ENCODE measurements at places on chromosomes 13 and 19.
A peak's percentile ranks its signal among the peaks of the same experiment; 100 is the strongest.

GRCh38 chr13:94030415-94031119 lies 448.9 kb downstream of the DCT start:
- DNase-seq, result no peak

DNA sequence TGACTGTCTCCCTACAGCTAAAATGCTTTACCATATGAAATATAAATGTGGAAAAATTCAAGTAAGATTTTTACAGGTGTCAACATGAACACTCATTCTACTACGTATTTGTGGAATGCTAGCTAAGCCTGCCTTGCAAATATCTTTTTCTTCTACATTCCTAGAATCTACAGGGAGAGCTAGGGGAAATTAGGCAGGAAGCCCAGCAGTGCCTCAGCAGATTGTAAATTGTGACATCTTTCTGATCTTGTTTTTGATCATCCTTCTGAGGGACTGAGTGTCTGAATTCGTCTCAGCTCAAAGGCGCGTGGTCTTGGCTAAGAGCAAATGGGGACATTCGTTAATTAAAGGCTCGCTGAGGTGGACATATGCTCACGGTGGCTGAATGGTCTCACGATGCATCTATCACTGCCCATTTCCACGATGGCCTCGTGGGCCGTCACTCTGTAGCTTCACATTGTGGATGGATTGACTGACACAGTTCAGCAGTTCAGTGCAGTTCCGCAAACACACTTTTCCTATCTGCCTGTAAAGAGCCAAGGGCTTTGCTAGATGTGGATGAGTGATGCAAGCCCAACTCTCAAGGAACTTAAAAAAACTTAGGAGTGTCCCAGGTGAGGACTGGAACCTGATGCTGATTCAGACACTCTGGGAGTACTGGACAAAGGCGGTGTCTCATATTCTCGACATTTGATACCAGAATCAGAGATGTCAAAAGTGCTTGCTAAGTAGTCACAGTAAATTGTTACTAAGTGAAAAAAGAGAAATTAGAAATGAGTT lies 562.5 kb downstream of the EFNB2 start:
- no peak for DNase-seq

DNA sequence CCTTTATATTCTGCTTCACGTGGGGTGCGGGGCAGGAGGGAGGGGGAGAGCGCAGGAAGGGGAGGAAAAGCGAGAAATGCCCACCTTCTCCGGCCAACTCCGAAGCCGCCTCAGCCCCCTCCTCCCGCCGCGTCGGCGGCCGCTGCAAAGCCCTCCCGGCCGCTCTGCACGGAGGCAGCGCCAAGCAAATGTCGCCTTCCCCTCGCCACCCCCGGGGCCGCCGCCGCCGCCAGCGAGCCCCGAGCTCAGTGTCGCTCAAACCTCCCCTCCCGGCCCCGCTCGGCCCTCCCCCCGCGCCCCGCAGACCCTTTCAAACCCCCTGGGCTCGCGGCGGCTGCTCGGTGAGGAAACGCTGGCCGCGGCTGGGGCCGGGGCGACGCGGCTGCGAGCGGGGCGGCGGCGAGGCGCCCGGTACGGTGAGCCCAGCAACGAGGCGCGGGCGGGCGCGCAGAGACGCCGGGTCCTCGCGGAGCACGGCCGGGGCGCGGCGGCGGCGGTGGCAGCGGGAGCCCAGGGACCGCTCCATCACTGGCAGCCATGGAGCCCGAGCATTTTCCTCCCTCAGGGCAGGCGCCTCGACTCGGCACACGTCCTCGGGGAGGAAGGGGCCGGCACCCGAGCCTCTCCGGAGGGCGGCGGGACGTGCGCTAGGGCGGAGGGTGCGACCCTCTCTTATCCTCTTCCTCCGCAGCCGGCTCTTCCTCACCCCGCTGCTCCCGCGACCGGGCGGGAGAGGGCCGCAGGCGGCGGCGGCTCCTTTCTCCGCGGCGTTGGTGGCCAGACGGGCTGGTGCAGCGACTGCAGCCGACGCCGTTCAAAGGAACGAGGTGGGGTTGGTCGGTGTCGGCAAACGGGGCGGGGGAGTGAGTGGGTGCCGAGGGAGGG lies 463 bp upstream of the TSC22D1 start:
- DNase-seq, result peak; percentile 21

DNA sequence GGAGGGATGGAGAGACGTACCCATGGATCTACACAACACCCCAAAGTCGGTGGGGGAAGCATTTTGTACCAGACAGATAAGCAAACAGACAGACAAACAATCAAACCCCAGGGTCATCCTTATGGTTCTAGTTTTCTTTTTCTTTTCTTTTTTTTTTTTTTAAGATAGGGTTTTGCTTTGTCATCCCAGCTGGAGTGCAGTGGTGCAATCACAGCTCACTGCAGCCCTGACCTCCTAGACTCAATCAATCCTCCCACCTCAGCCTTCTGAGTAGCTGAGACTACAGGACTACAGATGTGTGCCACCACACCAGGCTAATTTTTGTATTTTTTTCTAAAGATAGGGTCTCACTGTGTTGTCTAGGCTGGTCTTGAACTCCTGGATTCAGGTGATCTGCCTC lies 17.9 kb upstream of the FBL start:
- DNase-seq, result no peak

- DNase-seq, result no peak
Observed at GRCh38 chr19:2252055-2252796, 3.1 kb downstream of the AMH start.

All from CD4-positive, alpha-beta T cell treated with Interleukin-21 for 1 hour (primary cell).